GM12865 (cell line): ENCODE measurements at places on chromosomes 3 and 15.

GRCh38 chr3:157089455-157090221, 70.3 kb downstream of the CCNL1 start:
- DNase-seq, result peak; percentile 77

DNA sequence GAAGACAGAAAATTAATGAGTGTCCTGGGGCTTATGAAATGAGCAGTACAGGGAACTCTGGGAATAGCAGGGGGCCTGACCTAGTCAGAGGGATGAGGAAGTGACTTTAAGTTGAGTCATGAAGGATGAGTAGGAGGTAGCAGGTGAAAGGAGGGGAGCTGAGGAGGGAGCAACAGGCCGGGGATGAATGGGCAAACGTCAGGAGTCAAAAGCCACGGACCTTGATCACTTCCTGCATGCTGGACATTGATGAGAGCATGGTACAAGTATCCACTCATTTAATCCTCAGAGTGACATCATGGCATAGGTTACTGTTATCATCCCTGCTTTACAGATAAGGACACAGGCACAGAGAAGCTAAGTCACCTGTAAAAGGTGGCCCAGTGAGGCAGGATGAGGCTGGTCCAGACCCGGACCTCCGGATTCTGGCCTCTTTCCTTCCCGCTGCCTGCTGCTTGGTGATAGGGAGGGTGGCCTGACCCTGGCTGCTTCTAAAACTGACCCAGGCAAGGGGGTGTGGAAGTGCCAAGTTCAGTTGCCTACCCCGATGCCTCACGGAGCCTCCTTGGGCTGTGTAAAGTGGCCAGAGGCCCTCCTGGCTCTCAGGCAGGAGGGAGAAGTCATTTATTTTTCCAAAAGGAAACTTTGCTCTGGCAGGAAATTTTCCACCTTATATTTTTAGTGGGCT, 7.6 kb downstream of the CORO2B start:
- DNase-seq, result no peak

- no peak for DNase-seq
These were observed 437.2 kb downstream of the EPHB1 start for GRCh38 chr3:135232226-135232625.

GRCh38 chr15:94250801-94251200, 19.4 kb downstream of the MCTP2 start:
- DNase-seq, result no peak
